HuH-7 (cell line): ENCODE measurements at places on chromosomes 3 and 15.

DNA sequence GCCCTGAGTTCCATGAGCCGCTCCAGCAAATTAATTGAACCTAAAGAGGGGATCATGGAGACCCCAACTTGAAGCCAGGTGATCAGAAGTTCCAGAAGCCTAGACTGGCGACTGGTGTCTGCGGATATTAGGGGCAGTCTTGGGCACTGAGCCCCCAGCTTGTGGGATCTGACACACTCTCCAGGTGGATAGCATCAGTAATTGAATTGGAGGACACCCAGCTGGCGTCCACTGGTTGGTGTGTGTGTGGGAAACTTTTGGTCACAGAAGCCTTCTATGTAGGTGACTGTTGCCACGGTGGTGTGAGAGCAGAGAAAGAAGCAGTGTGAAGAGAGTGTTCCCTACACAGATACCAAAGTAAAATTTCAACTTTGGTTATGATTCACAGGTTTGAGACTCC lies 106.0 kb upstream of the ADPGK start:
- DNase-seq: no peak

GRCh38 chr3:56309465-56309864 lies 158.8 kb downstream of the ERC2 start:
- no peak for DNase-seq

GRCh38 chr3:116316771-116317170 lies 128.5 kb downstream of the LSAMP start:
- no peak for DNase-seq

DNA sequence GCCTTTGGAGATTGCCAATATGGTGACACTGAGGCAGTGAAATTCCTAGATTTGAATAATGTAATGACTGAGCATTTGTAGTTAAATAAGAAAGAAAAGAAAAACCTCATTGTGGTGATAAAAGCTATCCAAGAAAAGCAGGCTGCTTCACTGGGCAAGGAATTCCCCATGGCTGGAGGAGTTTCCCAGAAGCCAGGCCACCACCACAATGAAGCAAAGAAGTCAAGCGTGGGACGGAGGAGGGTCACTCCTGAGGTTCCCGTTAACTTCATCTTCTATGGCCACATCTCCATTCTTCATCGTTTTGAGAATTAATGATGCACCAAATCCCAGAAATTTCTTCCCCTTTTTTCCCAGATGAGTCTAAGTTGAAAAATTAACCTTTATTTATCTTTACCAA lies 185.8 kb upstream of the BCL6 start:
- DNase-seq: no peak

GRCh38 chr15:50880651-50881114 lies 27.8 kb upstream of the AP4E1 start:
- no peak for DNase-seq

- DNase-seq: no peak
These were observed 101.6 kb upstream of the TNIK start for GRCh38 chr3:171561596-171562323.
